ENCODE measurements at places on chromosomes 4 and X. TPM values are rescaled to one million over a fixed set of nuclear protein-coding genes. Genes with fewer than 3 reads are reported as not detected.

AFF2 gene
- polyA plus RNA-seq: not detected

FGG gene
- polyA plus RNA-seq: not detected

LUZP4 gene
- polyA plus RNA-seq: not detected

CPZ gene
- polyA plus RNA-seq: not detected

CFAP47 gene
- polyA plus RNA-seq: not detected

MFAP3L gene
- polyA plus RNA-seq: not detected

CITED1 gene
- not detected for polyA plus RNA-seq
